ENCODE measurements at places on chromosomes 7 and 10.

- no peak for DNase-seq
Observed at GRCh38 chr7:121073463-121074099, 85.1 kb downstream of the CPED1 start.

DNA sequence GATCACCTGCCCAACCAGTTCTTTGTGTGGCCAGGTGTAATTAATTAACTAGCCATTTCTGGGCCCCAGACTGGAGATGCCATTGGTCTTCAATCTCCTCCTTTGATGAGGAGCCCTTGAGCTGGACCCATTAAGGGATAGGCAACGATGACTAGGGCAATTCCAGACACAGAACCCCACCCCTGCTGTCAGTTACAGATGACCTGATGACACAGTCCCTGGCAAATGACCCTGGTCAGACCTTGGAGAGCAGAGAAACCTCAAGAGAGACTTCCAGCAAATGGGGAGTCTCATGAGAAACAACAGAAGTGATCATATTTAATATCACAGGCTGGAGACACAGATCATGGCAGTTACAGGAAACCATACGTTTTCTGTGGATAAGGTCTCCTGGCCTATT lies 101.8 kb upstream of the TCF7L2 start:
- DNase-seq, result no peak

DNA sequence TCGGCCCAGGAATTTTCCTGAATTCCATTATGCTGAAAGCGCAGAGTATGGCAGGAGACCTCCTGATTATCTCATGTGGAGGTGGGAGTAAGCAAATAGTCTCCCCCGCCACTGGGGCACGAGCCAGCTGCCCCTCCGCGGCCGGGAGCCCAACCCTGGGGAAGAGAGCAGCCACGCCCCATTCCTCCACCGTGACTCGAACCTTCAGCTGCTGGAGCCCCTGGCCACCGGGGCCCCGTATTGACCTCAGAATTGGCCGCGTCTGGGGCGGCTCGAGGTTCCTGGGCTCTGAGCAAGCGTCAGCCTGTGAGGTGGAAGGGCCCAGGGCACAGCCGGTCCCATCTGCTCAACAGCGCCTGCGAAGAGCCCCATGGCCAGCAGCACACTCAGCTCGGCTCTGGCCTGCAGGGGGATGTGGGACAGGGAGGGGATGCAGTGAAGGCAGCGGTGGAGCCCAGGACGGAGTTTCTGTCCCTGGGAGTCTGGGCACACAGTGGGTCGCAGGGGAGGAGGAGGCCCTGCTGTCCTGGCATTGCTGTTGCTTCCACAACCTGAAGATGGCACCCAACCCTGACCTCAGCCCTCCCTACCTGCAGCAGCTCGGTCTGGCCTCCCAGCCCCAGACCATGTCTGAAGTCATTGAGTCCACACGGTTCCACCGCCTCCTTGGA lies 97.8 kb downstream of the CHST15 start:
- DNase-seq, result no peak

- DNase-seq, result no peak
Observed at GRCh38 chr7:83166781-83167180, 4.1 kb upstream of the PCLO start.

DNA sequence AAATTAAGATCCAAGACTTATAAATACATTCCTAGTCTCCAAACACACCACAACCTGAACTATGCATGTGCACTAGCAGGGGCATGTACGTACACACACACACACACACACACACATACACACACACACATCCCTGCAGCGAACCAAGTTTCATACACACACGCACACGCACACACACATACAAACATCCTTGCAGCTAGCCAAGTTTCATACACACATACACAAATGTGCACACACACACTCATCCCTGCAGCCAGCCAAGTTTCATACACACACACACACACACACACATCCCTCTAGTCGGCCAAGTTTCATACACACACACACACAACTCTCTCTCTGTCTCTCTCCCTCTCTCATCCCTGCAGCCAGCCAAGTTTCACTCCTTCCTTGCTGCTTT lies 82.7 kb upstream of the WIPF3 start:
- no peak for DNase-seq

DNA sequence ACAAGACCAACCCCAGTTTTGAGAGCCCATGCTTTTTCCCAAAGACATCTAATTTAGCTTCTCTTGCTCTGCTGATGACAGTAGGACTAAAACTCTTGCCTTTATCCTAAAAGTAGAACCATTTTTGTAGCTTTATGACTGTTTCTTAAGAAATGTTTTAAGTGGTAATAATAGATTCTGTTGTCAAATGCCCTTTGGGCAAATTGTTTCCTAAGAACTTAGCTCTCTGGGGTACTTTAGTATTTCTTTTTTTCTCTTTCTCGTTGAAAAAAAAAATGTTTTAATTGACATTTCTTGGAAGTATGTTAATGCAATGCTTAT lies 157.4 kb downstream of the ARID5B start:
- DNase-seq, result no peak

DNA sequence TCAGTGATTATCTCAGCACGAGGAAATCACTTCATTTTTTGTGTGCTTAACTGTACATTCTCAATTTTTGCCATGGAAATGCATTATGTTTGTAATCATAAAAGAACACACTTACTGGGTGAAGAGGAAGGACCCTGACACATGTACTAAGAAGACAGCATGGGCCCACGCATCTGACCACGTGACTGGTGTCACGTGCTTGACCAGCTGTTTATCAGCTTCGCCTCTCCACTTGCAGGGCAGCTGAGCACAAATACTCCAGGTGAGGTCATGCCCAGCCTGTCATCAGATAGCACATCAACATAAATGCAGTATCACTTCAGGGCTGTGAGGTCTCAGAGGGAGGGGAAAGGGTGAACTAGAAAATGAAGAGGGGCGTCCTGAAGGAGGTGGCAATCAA lies 179.8 kb downstream of the EBF3 start:
- DNase-seq, result no peak

DNA sequence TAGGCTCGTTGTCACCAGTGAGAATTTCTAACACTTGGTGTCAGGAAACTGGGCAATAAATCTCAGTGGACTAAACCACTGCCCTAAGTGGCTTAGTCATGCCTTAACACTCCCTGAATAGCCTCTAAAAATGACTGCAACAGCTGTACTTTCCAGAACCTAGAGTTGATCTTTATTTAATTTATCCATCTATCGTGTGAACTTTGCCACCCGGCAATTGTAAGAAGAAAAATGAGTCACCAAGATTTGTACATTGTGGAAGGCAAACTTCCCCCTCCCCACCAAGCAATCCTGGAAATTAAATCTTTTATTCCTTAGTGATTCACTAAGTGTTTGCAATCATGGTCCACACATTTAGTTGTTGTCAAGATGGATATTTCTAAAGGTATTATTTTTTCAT lies 47.1 kb downstream of the NXPH1 start:
- no peak for DNase-seq

DNA sequence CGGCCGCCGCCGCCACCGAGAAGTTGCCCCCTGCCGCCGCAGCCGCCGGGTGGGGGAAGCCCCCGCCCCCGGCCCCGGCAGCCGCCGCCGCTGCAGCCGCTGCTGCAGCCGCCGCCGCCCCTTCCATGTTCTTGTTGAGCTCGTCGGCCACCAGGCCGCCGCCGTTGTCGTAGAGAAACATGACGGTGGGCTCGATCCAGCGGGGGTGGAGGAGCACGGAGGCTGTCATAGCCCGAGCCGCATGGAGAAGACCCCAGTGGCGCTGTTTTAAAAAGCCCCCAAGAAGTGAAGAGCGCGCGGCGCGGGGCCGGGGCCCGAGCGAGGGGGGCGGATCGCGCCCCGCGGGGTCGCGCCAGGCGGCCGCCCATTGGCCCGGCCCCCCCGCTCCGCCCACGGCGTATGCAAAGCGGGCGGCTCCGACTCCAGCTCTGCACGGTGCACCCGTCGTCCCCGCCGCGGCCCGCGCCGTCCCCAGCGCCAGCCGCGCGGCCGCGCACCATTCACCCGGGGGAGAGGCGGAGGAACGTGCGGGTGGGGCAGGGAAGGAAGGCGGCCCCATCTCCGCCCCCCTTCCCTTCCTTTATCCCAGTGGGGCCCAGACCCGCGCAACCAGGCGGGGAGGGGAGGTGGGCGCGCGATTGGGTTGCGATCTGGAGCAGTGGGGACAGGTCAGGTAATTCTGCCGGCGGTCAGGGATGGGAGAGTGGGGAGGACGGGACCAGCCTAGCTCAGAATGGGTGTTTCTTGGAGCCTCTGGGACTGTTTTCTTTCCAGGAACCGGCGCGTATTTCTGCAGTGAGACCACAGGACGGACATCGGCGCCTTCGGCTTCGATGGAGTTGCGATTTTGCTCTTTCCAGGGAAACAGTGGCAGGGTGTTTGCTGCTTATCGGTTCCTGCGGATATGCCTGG lies at the start of gene HOXA13:
HOXA13 (minus strand) TSS at position 243 of the 912 bp plus-strand sequence; CDS start at position 229, 14 bp downstream.
- DNase-seq, result no peak

- no peak for DNase-seq
Observed at GRCh38 chr7:20963556-20964280, 177.0 kb upstream of the SP8 start.

DNA sequence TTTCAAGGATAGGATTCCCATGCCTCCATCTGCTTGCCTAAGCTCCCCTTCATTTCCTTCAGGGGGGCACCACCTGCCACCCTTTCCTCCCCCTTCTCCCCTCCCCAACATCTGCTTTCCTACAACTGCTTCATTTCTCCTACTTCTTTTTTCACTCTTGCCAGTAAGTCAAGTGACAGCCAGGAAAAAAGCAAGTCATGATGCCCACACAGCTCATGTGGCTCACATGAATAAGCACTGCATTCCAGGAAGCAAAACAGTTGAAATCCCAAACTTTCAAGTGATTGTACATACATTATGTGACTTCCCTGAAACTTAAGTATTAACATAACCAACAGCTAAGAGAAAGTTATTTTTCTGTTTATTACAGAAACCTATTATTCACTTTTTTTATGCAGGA lies 78.6 kb downstream of the TNS3 start:
- no peak for DNase-seq

- DNase-seq, result no peak
Observed at GRCh38 chr10:76009531-76009930, 578.1 kb downstream of the LRMDA start.

- no peak for DNase-seq
Observed at GRCh38 chr10:77162697-77163096, 474.9 kb downstream of the KCNMA1 start.

- no peak for DNase-seq
Observed at GRCh38 chr7:17493446-17493845, 195.0 kb downstream of the AHR start.

DNA sequence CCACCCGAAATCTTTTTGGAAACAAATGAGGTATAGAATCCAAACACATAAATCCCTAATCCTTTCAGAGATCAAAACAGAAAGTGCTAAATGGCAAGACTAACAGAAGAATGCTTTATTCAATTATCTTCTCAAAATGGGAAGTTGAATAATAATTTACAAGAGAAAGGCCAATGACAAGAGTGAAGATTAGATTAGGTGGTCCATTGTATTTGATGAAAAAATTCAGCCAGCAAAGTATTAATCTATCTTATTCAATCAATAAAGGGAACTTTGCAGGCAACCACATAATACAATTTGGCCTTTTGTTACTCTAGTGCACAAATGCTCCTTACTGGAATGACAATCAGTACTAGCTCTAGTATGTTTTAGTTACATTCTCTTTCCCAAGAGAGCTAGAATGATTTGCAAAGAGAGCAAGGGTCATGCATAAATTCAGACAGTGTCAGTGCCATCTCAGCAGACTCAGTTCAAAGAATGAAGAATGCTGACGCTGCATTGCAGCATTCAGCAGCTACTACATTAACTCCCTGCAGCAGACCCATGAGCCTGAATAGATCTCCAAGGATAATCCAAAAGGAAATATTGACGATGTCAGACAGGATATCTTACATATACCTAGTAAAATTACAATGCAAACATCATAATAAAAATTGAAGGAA lies 131.8 kb downstream of the ANK3 start:
- DNase-seq, result no peak

GRCh38 chr10:20659225-20659624 lies 237.9 kb downstream of the NEBL start:
- DNase-seq, result no peak

- no peak for DNase-seq
Observed at GRCh38 chr10:92545556-92545955, 28.3 kb downstream of the IDE start.

- DNase-seq, result no peak
Observed at GRCh38 chr7:137992550-137993394, 9.1 kb downstream of the CREB3L2 start.

DNA sequence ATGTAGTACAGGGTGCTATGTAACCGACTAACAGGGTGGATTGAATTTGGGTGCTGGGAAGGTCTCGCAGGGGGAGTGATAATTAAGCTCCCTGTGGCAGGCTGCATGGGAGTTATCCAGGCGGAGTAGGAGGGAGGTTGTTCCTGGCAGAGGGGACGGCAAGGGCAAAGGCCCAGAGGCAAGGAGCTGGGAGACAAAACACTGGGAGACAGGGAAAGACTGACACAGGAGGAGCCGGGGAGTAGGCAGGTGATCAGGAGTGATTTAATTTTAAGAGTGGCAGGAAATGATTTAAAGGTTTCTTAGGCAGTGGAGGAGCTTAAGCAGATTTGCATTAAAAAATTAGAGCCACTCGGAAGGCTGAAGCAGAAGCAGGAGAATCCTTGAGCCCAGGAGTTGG lies 40.7 kb upstream of the LEP start:
- no peak for DNase-seq

- no peak for DNase-seq
Observed at GRCh38 chr7:44153948-44154335, 12.8 kb upstream of the MYL7 start.

GRCh38 chr7:100493476-100494264 lies 9.9 kb downstream of the NYAP1 start:
- no peak for DNase-seq

- no peak for DNase-seq
Observed at GRCh38 chr10:73998623-73998928, 660 bp downstream of the VCL start.

GRCh38 chr7:101898106-101898505 lies 80.7 kb downstream of the CUX1 start:
- no peak for DNase-seq

GRCh38 chr10:122561212-122561611 lies 658 bp downstream of the DMBT1 start:
- DNase-seq, result no peak

- no peak for DNase-seq
Observed at GRCh38 chr10:122484276-122485060, 23.1 kb downstream of the HTRA1 start.

GRCh38 chr10:119550827-119551226 lies 8.3 kb upstream of the RGS10 start:
- no peak for DNase-seq

DNA sequence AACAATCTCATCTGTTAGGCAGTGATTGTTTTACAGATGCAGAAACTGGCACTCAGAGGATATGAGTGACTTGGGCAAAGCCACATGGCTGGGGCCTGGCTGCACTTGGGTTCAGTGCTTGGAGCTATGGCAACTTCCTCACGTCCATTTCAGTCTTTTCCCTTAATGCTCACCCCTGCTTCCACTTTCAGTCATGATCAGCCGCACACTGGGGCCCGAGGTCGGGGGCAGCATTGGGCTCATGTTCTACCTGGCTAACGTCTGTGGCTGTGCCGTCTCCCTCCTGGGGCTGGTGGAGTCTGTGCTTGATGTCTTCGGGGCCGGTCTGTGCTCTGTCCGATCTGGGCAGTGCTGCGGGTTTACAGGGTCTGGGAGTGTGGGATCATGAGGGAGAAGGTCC lies 3.0 kb downstream of the SLC12A9 start:
- DNase-seq, result no peak
